Progenitor cell of endocrine pancreas (in vitro differentiated cells): ENCODE measurements at places on chromosomes 4 and X. TPM values are rescaled to one million over a fixed set of nuclear protein-coding genes. Genes with fewer than 3 reads are reported as not detected.
A peak's percentile ranks its signal among the peaks of the same experiment; 100 is the strongest.

GRCh38 chr4:163612762-163613161, 118.3 kb downstream of the TMA16 start:
- no peak overlapping the region for H3K4me3 ChIP-seq
- DNase-seq = no peak
- no peaks in the 10 kb centered on the region for H3K27me3 ChIP-seq

GRCh38 chr4:24671849-24672248, 87.5 kb upstream of the DHX15 start:
- H3K4me1 ChIP-seq = no peaks in the 10 kb centered on the region
- no peak overlapping the region for H3K27ac ChIP-seq
- no peak for DNase-seq
- H3K36me3 ChIP-seq = no peaks in the 10 kb centered on the region
- no peaks in the 10 kb centered on the region for H3K27me3 ChIP-seq
- H3K4me3 ChIP-seq = no peak overlapping the region

The TMPRSS11A gene
- total RNA-seq = not detected in 2 replicates

The CFAP47 gene
- 1.5 and 1.7 TPM in 2 replicates for total RNA-seq

DNA sequence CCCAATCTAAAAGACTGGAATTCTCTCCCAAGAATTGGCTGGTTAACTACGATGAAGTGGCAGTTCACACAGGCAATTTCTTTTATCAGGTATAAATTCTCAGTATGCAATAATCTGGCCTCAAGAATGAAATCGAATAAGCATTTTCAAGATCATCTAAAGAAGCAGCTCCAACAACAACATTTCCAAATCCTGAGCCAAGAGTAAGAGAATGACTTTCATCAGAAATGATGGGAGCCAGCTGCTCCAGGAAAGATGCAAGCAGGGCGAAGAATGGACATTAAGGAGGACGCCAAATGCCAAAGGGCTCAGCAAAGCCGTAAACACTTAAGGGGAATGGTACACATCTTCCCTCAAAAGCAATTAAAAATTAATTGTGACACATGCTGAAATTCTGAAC, 12.0 kb downstream of the ADAMTS3 start:
- no peak overlapping the region for H3K27ac ChIP-seq
- no peak overlapping the region for H3K4me3 ChIP-seq
- H3K27me3 ChIP-seq = no peaks in the 10 kb centered on the region
- DNase-seq = no peak
- no peaks in the 10 kb centered on the region for H3K4me1 ChIP-seq
- no peaks in the 10 kb centered on the region for H3K36me3 ChIP-seq

GRCh38 chr4:87108142-87108546, 112.3 kb downstream of the KLHL8 start:
- peaks cover 18% of the 10 kb centered on the region for H3K4me1 ChIP-seq
- DNase-seq = no peak
- peaks cover 10% of the 10 kb centered on the region for H3K36me3 ChIP-seq
- no peak overlapping the region for H3K4me3 ChIP-seq
- H3K27ac ChIP-seq = peak overlapping the region; percentile 82

DNA sequence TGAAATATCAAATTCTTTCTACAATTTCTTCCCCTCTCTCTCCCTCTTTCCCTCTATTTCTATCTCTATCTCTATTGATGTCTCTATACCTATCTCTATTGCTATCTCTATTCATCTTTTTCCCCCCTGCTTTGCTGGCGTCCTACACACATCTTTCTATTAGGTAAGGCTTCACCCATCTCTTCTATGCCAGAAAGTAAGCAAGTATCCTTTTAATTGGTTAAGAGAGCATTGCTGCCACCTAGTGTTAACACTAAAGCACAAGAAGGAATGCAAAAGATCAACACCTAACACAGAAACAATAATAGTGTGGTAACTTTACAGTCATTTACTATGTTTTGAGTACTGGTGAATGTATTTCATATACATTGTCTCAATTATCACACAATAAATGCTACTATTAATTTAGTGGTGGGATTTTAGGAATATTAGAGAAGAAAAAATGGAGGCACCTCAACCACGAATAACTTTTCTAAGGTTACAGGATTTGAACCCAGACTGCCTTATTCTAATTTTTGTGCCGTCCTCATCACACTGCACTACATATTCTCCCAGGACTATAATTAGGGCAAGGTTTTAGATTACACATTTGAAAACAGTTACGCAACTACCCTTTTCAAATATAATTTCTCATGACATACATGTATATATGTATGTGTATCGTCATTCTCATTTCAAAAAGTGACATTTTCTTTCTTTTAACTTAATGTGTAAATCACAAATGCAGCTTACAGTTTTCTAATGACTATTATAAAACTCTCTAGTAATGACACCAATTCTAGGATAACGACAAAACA, 3.7 kb upstream of the C4orf36 start:
- H3K36me3 ChIP-seq = no peaks in the 10 kb centered on the region
- no peaks in the 10 kb centered on the region for H3K27me3 ChIP-seq
- no peak overlapping the region for H3K4me3 ChIP-seq
- no peak for DNase-seq
- H3K4me1 ChIP-seq = peaks cover 4% of the 10 kb centered on the region

DNA sequence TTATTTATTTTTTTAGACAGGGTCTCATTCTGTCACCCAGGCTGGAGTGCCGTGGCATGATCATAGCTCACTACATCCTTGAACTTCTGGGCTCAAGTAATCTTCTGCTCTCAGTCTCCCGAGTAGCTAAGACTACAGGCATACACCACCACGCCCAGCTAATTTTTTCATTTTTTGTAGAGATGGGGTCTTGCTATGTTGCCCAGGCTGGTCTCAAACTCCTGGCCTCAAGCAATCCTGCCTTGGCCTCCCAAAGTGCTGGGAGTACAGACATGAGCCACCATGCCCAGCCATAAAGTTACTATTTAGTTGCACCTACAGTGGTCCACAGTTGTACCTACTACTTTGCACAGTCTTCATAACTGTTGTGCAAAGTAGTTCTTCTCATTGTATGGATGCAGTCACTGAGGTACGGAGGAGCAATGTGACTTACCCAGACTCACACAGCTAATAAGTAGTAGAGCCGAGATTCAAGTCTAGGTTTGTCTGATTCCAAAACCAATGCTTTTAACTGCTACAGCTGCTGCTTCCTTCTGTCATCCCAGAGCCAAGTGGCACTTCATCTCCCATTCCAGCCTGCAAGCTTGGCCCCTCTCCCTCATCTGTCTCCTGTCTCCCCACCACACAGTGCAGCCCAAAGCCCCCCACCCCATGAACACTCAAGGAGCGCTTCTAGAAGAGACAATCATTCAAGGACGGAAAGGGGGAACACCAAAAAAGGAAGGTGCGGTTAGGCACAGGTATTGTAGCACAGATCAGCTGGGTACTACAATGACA, 24.0 kb upstream of the IQSEC2 start:
- no peak overlapping the region for H3K27ac ChIP-seq
- H3K4me1 ChIP-seq = no peaks in the 10 kb centered on the region
- no peaks in the 10 kb centered on the region for H3K27me3 ChIP-seq
- no peak for DNase-seq
- H3K4me3 ChIP-seq = no peak overlapping the region

GRCh38 chrX:150455215-150455608, 92.1 kb downstream of the MAMLD1 start:
- no peaks in the 10 kb centered on the region for H3K27me3 ChIP-seq
- no peaks in the 10 kb centered on the region for H3K4me1 ChIP-seq
- no peak overlapping the region for H3K4me3 ChIP-seq
- no peak for DNase-seq
- peaks cover 1% of the 10 kb centered on the region for H3K36me3 ChIP-seq

GRCh38 chr4:106796876-106797275, 239.2 kb downstream of the DKK2 start:
- no peak overlapping the region for H3K27ac ChIP-seq
- no peaks in the 10 kb centered on the region for H3K27me3 ChIP-seq
- no peak overlapping the region for H3K4me3 ChIP-seq

GRCh38 chr4:40719008-40719623, 30.6 kb upstream of the NSUN7 start:
- DNase-seq = no peak
- H3K4me3 ChIP-seq = no peak overlapping the region
- peak overlapping the region; percentile 90 for H3K27ac ChIP-seq
- H3K36me3 ChIP-seq = no peaks in the 10 kb centered on the region
- no peaks in the 10 kb centered on the region for H3K27me3 ChIP-seq
- H3K4me1 ChIP-seq = peaks cover 14% of the 10 kb centered on the region

The GLUD2 gene
- total RNA-seq = 11.3 and 12.0 TPM in 2 replicates

GRCh38 chr4:78675325-78675724, 100.8 kb upstream of the BMP2K start:
- H3K27me3 ChIP-seq = no peaks in the 10 kb centered on the region
- no peaks in the 10 kb centered on the region for H3K36me3 ChIP-seq
- H3K4me1 ChIP-seq = peaks cover 12% of the 10 kb centered on the region

GRCh38 chr4:73066928-73067327, 2.6 kb downstream of the COX18 start:
- no peaks in the 10 kb centered on the region for H3K27me3 ChIP-seq
- H3K4me3 ChIP-seq = no peak overlapping the region
- peaks cover 11% of the 10 kb centered on the region for H3K4me1 ChIP-seq
- peaks cover 6% of the 10 kb centered on the region for H3K36me3 ChIP-seq
- no peak overlapping the region for H3K27ac ChIP-seq

The FGF13 gene
- total RNA-seq = 19.3 and 20.7 TPM in 2 replicates

- peaks cover 2% of the 10 kb centered on the region for H3K36me3 ChIP-seq
- no peaks in the 10 kb centered on the region for H3K27me3 ChIP-seq
- H3K4me1 ChIP-seq = no peaks in the 10 kb centered on the region
- no peak overlapping the region for H3K27ac ChIP-seq
- no peak for DNase-seq
These were observed 45.4 kb upstream of the STIM2 start for GRCh38 chr4:26815199-26815598.

- no peak overlapping the region for H3K4me3 ChIP-seq
- H3K27me3 ChIP-seq = no peaks in the 10 kb centered on the region
- no peaks in the 10 kb centered on the region for H3K4me1 ChIP-seq
- no peaks in the 10 kb centered on the region for H3K36me3 ChIP-seq
These were observed 2747.1 kb downstream of the PCDH7 start for GRCh38 chr4:33467291-33467690.

DNA sequence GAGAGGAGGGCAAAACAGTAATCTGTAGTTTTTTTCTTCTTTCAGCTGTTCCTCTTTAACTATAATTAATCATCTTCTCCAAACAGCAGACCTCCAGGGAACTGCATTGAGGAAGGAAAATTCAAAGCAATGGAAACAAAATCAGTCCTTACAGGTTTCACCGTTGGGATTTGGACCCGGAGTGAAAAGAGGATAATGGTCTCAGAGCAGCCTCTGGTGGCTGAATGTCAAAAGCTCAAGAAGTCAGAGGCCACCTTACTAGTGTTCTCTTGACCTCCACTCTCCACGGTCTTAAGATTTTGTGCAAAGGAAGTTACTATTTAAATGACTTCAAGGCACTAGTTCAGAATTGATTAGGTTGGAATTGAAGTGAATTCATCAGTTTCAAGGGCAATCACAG, 16.0 kb upstream of the MID1 start:
- H3K4me3 ChIP-seq = no peak overlapping the region
- DNase-seq = no peak
- peaks cover 12% of the 10 kb centered on the region for H3K4me1 ChIP-seq
- H3K27me3 ChIP-seq = no peaks in the 10 kb centered on the region
- no peak overlapping the region for H3K27ac ChIP-seq

DNA sequence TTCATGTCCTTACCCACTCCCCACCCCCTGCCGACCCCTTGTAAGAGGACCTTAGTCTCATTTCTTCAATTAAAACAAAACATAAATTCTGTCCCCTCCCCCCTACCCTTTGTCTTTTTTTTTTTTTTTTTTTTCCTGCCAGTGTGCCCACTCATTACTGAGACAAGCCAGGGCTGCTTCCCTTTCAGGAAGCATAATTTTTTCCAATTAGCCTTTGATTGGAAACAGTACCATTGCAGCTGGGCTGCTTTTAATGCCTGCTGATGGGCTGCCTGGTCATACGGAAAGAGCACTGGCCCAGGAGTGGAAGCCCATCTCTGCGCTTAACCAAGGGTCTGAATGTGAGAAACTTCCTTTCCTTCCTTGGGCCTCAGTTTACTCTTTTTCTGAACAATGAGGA, 18.6 kb upstream of the CAPN6 start:
- DNase-seq = no peak
- H3K4me1 ChIP-seq = peaks cover 18% of the 10 kb centered on the region
- peak overlapping the region; percentile 23 for H3K27ac ChIP-seq
- H3K36me3 ChIP-seq = peaks cover 1% of the 10 kb centered on the region
- H3K4me3 ChIP-seq = no peak overlapping the region
- H3K27me3 ChIP-seq = no peaks in the 10 kb centered on the region

DNA sequence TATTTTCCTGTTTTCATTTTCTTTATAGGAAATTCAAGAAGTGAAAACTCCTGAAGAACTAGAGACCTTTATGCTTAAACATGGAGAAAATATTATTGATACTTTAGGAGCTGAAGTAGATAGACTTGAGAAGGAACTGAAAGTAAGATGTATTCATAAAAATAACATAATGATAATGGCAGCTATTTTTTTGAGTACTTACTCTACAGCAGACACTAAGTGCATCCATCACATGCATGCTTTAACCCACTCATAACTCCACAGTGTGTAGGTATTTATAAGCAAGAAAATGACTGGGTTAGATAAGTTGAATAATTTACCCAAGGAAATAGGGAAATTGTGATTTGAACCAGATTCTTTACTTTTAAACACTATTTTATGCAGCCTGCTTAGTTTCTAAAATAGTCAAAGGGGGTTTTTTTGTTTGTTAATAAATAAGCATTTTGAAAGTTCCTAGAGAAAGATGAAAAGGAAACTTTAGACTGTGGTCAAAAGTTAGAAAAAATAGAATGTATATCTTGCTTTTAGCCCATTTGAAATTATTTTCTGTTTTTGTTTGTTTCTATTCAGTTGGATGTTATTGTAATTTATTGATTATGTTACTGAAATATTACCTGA, 74.2 kb downstream of the BEND4 start:
- H3K27ac ChIP-seq = no peak overlapping the region
- H3K4me1 ChIP-seq = no peaks in the 10 kb centered on the region
- no peak for DNase-seq
- H3K4me3 ChIP-seq = no peak overlapping the region
- peaks cover 2% of the 10 kb centered on the region for H3K36me3 ChIP-seq
- H3K27me3 ChIP-seq = no peaks in the 10 kb centered on the region

DNA sequence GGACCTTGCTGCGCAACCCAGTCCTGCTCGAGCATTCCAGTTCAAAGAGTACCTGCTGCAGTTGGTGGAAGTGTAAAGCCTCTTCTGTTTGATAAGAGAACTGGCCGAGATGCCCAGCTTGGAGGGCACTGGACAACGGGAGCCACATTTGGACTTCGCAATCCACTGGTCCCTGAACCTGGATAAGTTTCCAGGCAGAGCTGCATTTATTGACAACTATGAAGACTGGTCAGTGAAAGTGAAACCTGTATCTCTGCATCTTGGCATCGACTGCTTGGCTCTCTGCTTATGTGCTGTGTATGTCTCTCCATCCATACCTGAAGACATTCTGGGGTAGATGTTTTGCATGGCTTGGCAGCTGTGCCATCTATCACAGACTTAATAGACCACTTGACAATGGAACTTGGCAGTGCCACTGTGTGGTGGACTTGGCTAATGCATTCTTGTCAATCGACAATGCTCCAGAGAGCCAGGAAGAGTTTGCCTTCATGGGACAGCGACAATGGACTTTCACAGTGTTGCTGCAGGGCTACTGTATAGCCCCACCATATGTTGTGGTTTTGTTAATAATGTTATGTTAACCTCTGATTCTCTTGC, 43.5 kb upstream of the ZBTB33 start:
- no peak overlapping the region for H3K27ac ChIP-seq
- H3K4me3 ChIP-seq = no peak overlapping the region
- H3K4me1 ChIP-seq = no peaks in the 10 kb centered on the region
- peaks cover 3% of the 10 kb centered on the region for H3K36me3 ChIP-seq
- DNase-seq = no peak
- H3K27me3 ChIP-seq = no peaks in the 10 kb centered on the region
